ENCODE measurements at places on chromosomes 16 and 17. TPM values are rescaled to one million over a fixed set of nuclear protein-coding genes. Genes with fewer than 3 reads are reported as not detected.
A peak's percentile ranks its signal among the peaks of the same experiment; 100 is the strongest.

DNA sequence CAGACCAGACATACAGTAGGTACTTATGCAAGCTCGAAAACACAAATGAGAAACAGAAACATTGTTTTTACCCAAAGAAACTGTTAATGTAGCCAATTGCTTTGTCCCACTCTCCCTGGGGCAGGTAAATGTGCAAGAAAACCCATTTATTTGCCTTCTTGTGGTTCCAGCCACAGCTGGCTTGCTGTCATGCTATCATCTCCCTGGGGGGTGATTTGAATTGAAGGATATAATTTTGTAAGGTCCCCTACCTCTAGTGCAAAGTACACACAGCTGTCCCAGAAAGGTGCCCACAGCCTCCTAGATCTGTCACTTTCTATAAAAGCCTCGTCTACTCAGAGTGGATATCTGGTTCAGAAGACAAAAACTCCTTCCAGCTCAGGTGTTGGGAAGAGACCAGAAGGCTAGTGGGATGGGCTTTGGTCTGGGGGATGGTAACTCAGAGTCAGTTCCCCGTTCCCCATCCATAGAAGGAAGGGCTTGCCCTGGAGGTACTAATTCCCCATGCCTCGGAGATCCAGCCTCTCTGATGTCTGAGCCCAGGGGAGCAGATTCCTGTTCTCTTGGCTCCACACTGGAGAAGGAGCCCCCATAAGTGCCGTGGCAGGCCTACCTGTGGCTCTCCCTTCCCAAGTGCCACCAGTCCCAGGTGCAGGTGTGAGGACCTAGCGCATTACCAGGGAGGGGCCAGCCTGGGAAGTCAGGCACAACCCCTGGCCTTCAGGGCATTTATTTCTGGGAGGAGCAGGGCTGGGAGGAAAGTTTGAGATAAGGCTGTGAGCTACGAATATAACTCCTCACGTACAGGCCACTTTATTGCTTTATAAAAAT, 2.4 kb upstream of the PRR15L start:
- H3K36me3 ChIP-seq = no peaks in the 10 kb centered on the region
- peaks cover 3% of the 10 kb centered on the region for H3K27me3 ChIP-seq
- H3K27ac ChIP-seq = no peak overlapping the region
- H3K4me1 ChIP-seq = no peaks in the 10 kb centered on the region
- no peak overlapping the region for H3K4me3 ChIP-seq

GRCh38 chr17:83170571-83171260, 91.3 kb downstream of the METRNL start:
- no peak overlapping the region for H3K27ac ChIP-seq
- H3K4me1 ChIP-seq = no peaks in the 10 kb centered on the region
- no peak for DNase-seq
- peaks cover 10% of the 10 kb centered on the region for H3K27me3 ChIP-seq

- no peak for DNase-seq
- H3K27ac ChIP-seq = no peak overlapping the region
- no peak overlapping the region for H3K4me3 ChIP-seq
- no peaks in the 10 kb centered on the region for H3K36me3 ChIP-seq
- no peaks in the 10 kb centered on the region for H3K27me3 ChIP-seq
Observed at GRCh38 chr17:35167666-35168065, 20.0 kb downstream of the UNC45B start.

GRCh38 chr17:2924211-2924610, 128.0 kb downstream of the RAP1GAP2 start:
- no peak overlapping the region for H3K4me3 ChIP-seq
- H3K27me3 ChIP-seq = no peaks in the 10 kb centered on the region
- no peaks in the 10 kb centered on the region for H3K36me3 ChIP-seq
- peaks cover 6% of the 10 kb centered on the region for H3K4me1 ChIP-seq
- H3K27ac ChIP-seq = no peak overlapping the region

GRCh38 chr16:8920645-8921346, 38.6 kb downstream of the LITAFD start:
- no peak for DNase-seq
- H3K27me3 ChIP-seq = no peaks in the 10 kb centered on the region
- H3K4me1 ChIP-seq = no peaks in the 10 kb centered on the region
- H3K4me3 ChIP-seq = no peak overlapping the region
- H3K27ac ChIP-seq = no peak overlapping the region
- peaks cover 27% of the 10 kb centered on the region for H3K36me3 ChIP-seq

- no peak for DNase-seq
- H3K27ac ChIP-seq = no peak overlapping the region
- H3K4me1 ChIP-seq = no peaks in the 10 kb centered on the region
- H3K4me3 ChIP-seq = no peak overlapping the region
- H3K36me3 ChIP-seq = no peaks in the 10 kb centered on the region
Observed at GRCh38 chr17:8341456-8341855, 1.8 kb downstream of the ODF4 start.

DNA sequence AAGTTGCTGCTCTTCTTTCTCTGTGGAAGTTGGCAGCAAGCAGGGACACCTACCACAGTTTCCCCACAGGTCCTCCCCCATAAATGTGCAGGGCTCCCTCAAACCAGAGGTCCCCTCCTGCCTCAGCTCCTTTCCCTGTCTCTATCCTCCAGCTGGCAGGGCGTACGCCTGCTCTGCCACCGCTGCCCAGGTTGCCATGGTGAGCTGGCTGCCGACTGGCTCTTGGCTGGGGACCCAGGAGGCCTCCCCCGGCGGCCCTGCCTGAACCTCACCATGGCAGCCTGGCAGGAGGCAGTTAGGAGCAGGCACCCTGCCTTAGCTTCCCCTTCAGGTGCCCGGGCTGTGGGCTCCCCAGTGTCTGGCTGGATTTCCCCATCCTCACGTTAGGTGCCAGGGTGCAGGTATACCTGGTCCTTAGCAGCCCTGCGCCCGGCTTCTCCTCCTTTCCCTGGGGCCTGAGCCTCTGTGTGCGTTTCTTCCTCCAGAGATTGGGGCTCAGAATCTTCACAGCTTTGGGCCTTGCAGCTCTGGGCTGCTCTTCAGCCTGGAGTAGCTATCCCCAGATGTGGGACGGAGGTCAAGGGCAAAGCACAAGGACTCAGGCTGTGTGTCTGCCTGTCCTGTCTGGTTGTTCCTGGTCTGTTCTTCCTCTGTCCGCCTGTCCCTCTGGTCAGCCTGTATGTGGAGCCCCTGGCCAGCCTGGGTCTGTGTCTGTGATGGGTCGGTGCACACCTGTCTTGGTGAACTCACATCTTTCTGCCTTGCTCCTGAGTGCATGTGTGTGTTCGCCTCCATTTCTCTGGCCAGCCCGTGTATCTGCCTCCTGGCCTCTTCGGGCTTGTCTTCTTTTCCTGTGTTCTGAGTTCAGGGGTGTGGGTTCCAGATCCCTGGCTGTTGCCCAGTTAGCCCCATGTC, 15.7 kb downstream of the GJD3 start:
- peak overlapping the region; percentile 7 for H3K27ac ChIP-seq
- peaks cover 64% of the 10 kb centered on the region for H3K4me1 ChIP-seq
- no peak for DNase-seq
- no peak overlapping the region for H3K4me3 ChIP-seq
- H3K27me3 ChIP-seq = no peaks in the 10 kb centered on the region
- H3K36me3 ChIP-seq = peaks cover 46% of the 10 kb centered on the region

GRCh38 chr16:3458852-3459361, 15.4 kb downstream of the NAA60 start:
- no peaks in the 10 kb centered on the region for H3K27me3 ChIP-seq
- no peaks in the 10 kb centered on the region for H3K36me3 ChIP-seq
- H3K27ac ChIP-seq = peak overlapping the region; percentile 72
- DNase-seq = no peak
- peaks cover 28% of the 10 kb centered on the region for H3K4me1 ChIP-seq

DNA sequence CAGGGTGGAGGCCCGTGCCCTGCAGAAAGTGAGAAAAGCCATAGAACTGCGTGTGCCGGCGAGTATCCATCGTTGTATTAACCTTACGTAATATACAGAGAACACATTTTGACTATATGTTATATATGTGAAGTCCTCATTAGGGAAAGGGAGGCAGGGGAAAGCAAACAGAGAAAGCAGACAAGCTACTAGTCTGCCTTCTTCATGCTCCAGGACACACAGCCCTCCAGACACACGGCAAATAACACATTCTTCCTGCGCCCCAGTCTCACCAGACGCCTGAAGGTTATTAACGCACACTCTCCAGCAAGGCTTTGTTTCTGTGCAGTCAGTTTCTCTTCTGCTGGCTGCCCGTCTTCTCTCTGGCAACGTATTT, 28.8 kb downstream of the PRDM7 start:
- peaks cover 15% of the 10 kb centered on the region for H3K4me1 ChIP-seq
- H3K4me3 ChIP-seq = no peak overlapping the region
- peaks cover 34% of the 10 kb centered on the region for H3K27me3 ChIP-seq
- no peak for DNase-seq
- no peaks in the 10 kb centered on the region for H3K36me3 ChIP-seq
- H3K27ac ChIP-seq = no peak overlapping the region

DNA sequence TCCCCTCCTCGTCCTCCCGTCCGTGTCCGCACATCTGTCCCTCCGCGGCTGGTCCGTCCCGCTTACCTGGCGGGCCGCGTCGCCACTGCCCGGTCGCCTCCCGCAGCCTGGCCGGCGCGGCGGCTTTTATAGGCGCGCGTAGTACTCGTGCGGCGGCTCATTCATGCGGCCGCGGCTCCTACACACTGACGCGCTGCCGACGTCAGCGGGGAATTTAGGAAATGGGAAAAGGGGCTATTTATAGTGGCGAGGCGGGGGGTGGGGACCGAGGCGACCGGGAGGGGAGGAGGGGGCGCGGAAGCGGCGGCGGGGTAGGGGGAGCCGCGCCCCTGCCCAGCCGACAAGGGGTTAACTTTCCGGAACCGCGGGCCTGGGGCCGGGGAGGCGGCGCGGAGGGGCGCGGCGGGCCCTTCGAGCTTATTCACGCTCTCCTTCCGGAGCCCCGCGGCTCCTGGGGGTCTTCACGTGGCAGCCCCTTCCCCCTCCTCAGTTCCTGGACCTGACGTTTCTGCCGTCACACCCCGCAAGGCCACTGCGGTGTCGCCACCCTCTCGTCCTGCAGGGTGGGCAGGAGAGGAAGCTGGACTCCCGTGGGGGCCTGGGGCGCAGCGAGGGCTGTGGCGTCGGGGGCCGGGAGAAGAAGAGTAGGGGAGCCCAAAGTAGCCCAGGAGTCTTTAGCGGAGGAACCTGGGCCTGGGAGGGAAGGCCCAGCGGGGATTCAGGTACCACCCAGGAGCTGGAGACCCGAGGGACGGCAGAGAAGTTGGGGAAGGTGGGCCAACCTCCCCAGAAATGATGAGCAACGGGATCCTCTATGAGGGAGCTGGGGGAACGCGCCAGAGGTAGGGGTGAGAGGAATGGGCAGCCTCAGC, 3.6 kb upstream of the HIC1 start:
- H3K36me3 ChIP-seq = no peaks in the 10 kb centered on the region
- H3K27ac ChIP-seq = no peak overlapping the region
- H3K4me1 ChIP-seq = peaks cover 58% of the 10 kb centered on the region
- no peak overlapping the region for H3K4me3 ChIP-seq

DNA sequence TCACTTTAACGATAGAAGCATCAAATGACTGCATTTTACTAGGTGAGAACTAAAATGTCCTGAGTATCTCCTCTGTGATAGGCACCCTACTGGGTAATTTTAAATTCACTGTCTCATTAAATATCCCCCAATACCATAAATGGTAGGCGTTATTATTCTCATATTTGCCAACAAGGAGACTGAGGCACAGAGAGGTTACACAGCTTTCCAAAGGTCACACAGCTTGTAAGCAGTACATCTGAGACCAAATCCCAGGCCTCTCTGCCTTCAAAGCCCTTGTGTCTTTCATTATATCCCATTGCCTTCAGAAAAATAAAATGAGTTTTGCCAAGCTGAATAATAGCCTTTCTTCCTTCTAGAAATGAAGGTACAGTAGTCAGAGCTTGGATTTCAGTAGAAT, 502.6 kb downstream of the HAPSTR1 start:
- H3K4me3 ChIP-seq = no peak overlapping the region
- H3K36me3 ChIP-seq = no peaks in the 10 kb centered on the region
- no peak for DNase-seq

- H3K4me3 ChIP-seq = peak overlapping the region; percentile 68
- H3K4me1 ChIP-seq = peaks cover 54% of the 10 kb centered on the region
- peak overlapping the region; percentile 95 for H3K27ac ChIP-seq
- peak; percentile 19 for DNase-seq
- H3K27me3 ChIP-seq = no peaks in the 10 kb centered on the region
Observed at GRCh38 chr16:4415538-4416199, 727 bp downstream of the CORO7 start.

DNA sequence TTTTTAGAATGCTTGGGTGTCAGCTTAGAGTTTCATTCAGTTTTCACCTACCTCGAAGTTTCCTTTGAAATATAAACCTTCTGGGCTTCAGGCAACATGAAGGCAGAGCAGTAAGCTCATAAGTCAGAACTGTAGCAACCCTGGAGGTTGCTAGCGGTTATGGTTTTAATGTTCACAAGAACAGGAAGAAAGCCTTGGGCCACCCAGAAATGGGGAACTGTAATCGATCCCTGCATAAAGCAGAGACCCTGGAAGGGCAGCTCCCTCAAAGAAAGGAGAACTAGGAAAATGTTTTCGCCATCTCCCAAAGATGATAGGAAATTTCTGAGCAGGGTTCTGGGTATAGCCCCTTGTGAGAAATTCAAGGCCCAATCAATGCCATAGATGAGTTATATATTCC, 47.8 kb upstream of the RASL10B start:
- no peak overlapping the region for H3K27ac ChIP-seq
- H3K4me1 ChIP-seq = no peaks in the 10 kb centered on the region
- H3K4me3 ChIP-seq = no peak overlapping the region
- peaks cover 78% of the 10 kb centered on the region for H3K36me3 ChIP-seq

DNA sequence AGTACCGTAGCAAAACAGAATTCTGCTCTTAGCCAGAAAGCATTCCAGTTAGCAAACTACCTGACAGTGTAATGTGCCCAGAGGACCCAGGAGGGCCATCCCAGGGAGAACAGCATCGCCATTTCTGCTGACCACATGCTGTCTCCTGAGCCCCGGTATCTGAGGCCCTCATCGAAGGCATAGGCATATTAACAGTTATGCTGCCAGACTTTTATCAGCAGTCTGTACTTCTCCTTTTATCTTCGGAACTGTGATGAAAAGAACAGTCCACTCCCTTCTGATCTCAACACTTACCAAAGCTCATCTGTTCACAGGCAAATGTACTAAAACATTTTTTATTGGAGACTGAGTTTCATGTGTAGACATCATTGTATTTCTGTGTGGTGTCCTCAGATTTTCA, 236.4 kb downstream of the PRKCA start:
- H3K36me3 ChIP-seq = peaks cover 3% of the 10 kb centered on the region
- DNase-seq = no peak
- H3K27me3 ChIP-seq = no peaks in the 10 kb centered on the region
- no peak overlapping the region for H3K27ac ChIP-seq
- peaks cover 7% of the 10 kb centered on the region for H3K4me1 ChIP-seq
- no peak overlapping the region for H3K4me3 ChIP-seq

DNA sequence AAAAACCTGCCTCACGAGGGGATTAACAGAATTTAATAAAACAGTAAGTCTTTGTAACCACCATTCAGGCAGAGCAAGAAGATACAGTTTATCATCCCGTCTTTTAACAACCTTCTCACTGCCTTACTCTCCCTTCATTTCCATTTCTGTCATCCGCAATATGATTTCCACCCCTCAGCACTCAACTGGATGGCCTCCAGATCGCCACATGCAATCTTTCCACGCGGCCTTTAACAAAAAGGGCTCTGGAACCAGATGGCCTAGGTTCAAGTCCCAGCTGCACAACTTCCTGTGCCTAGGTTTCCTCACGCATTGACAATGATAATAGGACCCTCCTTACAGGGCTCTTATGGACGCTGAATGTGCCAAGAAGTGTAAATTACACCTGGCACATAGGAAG, 103.6 kb downstream of the GAS7 start:
- no peak overlapping the region for H3K27ac ChIP-seq
- H3K36me3 ChIP-seq = no peaks in the 10 kb centered on the region
- no peak overlapping the region for H3K4me3 ChIP-seq

UNC13D gene
- 167 TPM for total RNA-seq

NXPH3 gene
- not detected for total RNA-seq

EPN3 gene
- 0.08 TPM for total RNA-seq

SLC5A10 gene
- not detected for total RNA-seq

All from T-cell (primary cell).